ENCODE measurements at places on chromosomes 12 and 14. TPM values are rescaled to one million over a fixed set of nuclear protein-coding genes. Genes with fewer than 3 reads are reported as not detected.

- no peak for DNase-seq
Observed at GRCh38 chr12:70543444-70543843, 93.8 kb downstream of the PTPRB start.

DNA sequence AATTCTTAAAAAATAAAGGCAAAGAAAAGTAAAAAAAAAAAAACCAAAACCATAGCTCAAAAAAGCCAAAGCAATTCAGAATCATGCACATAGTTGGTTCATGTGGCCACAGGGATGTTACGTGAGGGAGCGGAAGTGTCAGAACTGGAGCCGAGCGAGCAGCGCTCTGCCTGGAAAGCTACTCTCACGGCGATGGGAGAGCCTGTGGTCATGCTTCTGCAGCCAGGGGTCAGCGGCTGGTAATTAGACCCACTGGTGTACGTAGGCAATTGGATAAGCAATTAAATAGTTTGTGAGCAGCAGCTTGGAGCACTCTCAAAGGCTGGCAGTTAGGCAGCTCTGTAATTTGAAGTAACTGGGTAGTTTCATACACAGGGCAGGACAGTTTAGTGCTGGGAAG lies 58.1 kb downstream of the TRHDE start:
- no peak for DNase-seq

The LBHD2 gene
- not detected for polyA plus RNA-seq

- DNase-seq: no peak
Observed at GRCh38 chr12:50057896-50058670, 687 bp downstream of the ASIC1 start.

DNA sequence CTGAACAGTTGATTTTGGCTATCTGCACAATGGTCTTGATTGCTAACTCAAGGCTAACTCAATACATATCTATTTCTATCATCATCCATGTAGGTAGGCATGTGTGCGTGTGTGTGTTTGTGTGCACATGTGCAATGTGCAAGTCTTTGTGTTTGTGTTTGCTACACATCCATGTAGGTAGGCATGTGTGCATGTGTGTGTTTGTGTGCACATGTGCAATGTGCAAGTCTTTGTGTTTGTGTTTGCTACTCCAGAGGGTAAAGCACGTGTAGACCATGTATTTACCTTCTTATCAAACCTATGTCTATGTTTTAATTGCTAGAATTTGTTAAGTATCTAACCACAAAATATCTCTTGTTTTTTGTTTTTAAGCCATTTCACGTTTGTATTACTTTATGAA lies 962.6 kb downstream of the LRFN5 start:
- no peak for DNase-seq

- no peak for DNase-seq
Observed at GRCh38 chr14:75350505-75351060, 72.0 kb downstream of the FOS start.

DNA sequence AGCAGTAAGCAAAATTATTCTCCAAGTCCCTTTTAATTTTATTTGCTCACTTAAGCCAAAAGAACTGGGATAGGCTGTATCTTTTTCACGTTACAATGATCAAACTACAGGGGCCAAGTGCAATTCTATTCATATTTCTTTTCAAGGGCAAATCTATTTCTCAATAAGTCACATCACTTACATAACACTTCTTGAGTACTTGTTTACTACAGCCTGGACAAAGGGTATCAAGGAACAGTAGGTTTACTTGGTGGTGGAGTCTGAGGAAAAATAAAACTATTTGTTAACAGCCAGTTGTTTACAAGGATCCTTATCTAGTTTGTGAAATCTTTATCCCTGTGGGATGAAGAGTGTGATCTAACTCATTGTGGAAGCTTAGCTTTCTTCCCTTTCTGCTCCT lies 72.1 kb downstream of the PDE3A start:
- no peak for DNase-seq

DNA sequence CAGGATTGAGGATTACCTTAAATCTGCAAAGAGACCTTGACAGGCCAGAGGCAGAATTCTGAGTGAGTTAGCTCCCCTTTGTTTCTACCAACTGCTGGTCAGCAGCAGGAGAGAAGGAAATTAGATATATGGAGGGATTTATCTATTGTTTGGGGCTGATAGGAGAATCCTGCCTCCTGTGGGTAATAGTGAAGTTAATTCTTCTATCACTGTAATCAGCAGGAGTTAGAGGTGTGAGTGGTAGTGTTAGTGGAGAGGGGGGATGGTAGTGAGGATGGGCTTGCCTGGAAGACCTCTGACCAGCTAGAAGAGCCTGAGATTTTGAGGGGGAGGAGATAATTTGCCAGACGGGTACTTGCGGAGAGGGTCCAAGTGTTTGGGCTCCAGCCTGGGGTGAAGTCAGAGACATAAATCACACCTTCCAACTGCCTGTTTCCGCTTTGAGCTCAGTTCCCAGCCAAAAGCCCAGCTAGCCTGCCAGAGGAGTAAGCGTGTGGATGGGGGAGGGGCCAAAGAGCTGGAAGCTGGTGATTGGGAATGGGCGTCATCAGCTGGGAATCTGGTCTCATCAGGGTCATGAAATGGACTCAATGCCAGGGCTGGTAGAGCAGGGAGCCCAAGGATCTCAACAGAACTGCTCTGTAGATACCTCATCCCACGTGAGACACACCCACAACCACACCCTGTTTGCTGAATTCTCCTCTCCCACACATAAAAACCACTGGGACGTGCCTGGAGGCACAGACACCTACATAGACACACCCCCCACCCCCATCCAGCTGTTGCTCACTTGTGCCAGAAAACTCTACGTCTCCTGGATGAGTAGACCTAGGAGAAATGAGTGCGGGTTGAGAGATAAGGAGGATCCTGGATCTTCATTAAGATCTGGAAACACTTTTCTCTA lies 13.1 kb upstream of the ITGA5 start:
- no peak for DNase-seq

- DNase-seq: peak; percentile 21
Observed at GRCh38 chr14:21300892-21301291, 21.0 kb downstream of the RPGRIP1 start.

- no peak for DNase-seq
Observed at GRCh38 chr14:101066826-101067510, 163.4 kb upstream of the RTL1 start.

The CCDC177 gene
- polyA plus RNA-seq: not detected

The FAM186B gene
- polyA plus RNA-seq: not detected

The GAS2L3 gene
- not detected for polyA plus RNA-seq

The RNASE3 gene
- not detected for polyA plus RNA-seq

DNA sequence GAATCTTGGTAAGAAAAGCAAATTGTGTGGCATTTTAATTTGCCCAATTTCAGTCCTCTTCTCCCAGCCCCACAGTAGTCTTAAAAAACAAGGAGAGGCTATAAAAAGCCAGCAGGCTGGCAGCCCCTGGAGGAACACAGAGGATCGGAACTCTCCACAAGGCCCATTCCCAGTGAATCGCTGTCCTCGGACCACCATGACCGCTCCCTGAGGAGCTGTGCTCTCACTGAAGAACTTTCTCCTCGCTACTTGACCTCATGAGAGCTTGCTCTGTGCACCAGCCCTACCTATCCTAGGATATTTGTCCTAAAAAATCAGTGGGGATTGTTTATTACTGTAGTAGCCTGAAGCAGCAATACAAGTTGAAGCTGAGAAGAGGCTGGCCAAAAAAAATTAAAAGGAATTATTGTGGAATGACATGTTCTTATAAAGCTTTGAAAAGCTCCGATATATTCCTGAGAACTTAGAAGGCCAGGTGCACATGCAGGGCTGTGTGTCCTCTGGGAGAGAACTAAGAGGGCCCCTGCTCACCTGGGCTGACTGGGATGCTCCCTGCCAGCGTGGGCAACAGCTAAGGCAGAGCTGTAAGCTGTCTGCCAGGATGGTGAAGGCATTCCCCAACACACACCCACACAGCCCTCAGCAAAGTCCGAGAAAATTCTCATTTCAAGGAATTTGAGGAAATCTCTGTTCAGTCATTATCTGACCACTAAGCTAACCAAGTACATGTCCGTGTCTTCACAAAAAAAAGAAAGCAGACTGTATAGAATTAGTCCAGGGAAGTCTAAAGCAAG lies 148.8 kb upstream of the SFSWAP start:
- DNase-seq: no peak

GRCh38 chr12:94609917-94610443 lies 40.4 kb downstream of the TMCC3 start:
- DNase-seq: no peak

The PRKCH gene
- polyA plus RNA-seq: 335 TPM

The GZMB gene
- 2,800 TPM for polyA plus RNA-seq

DNA sequence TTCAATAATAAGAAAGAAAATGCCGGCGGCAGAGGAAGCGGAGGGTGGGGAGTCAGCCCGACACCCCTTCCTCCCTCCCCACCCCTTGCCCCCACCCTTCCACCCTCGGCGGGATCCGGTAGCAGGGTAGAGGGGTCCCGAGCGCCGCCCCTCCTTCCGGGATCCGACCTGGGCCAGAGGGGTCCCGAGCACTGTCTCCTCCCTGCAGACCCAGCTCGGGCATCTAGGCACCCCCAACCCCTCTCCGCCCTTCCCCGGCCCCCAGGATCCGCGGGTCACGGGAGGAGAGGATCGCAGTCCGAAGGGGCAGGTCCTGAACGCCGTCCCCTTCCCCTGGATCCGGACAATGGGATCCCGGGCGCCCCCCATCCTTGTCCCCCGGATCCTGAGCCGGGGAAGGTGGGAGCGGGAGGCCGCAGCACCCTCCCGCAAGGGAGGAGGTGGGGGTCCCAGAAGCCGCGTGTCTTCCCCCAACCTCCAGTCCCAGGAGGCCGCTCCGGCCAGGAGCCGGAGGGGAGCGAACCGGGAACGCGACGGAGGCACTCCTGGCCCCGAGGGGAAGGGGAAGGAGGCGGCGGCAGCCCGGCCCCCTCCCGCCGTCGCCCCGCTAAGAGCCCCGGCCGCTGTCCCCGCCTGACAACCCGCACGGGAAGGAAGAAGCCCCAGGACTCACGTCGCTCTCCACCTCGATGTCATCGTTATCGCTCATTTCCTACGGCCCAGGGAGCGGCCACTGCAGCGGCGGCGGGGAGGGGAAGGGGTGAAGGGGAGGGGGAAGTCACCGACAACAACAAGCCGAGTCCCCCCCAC lies 481 bp downstream of the MAX start:
- DNase-seq: peak; percentile 30

DNA sequence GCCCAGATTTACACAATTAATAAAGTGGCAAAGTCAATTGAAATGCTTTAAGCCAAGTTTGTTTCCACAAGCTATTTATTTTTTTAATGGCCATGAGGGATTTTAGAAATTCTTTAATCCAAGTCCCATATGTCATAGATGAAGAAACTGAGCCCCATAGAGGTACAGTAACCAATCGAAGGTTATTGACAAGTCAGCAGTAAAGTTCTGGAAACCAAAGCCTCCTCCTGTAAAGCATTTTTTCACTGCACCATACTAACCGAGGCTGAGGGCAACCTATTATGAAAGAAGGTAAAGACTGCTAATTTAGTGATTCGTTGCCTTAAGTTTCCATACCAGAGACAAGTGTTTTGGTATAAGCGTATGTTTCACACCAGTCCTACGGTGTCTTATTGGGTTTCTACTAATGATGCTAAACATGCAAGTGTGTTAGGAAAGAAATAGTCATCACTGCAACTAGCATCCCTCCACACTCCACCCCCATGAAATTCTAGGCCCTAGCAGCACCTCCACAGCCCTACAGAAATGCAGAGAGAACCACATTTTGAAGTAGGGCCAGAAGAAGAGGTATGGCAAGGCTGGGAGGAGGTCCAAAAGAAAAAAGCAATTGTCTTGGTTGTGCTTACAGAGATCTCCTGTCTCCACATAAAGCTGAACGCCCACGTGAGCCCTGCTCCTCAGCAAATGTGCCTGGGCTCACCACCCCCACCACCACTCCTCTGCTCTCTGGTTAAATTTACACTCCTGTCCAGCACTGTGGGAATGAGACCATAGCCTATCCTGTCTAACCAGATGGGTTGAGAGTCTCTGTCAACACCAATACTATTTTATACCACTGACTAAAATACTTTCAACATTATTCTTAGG lies 271.1 kb upstream of the G2E3 start:
- no peak for DNase-seq

The TAS2R10 gene
- not detected for polyA plus RNA-seq

GRCh38 chr14:75334549-75335051 lies 56.0 kb downstream of the FOS start:
- DNase-seq: no peak

DNA sequence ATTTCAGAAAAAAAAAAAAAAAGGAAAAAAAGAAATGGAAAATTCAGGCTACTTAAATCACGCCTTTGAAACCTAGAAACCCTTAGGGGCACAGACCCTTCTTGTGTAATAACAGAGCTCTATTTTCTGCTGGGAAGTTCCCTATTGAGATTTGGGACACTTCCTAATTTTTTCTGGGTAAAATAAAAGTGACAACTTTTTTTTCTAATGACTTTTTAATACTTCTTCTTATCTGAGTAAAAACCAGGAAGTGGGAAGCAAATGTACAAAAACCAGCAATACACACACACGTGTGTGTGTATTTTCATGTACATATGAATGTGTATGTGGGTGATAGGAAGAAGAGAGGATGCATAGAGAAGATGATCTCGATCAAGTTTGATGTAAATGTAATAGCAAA lies 35.8 kb downstream of the ETV6 start:
- DNase-seq: no peak

- DNase-seq: peak; percentile 19
Observed at GRCh38 chr14:58072288-58073071, 79.5 kb downstream of the ARMH4 start.
